CD8-positive, alpha-beta memory T cell (primary cell): ENCODE measurements at places on chromosomes 13 and 19.

- H3K27ac ChIP-seq = no peak overlapping the region
- H3K4me1 ChIP-seq = no peaks in the 10 kb centered on the region
- no peak overlapping the region for H3K4me3 ChIP-seq
These were observed 11.4 kb downstream of the ZNF541 start for GRCh38 chr19:47561440-47562057.

DNA sequence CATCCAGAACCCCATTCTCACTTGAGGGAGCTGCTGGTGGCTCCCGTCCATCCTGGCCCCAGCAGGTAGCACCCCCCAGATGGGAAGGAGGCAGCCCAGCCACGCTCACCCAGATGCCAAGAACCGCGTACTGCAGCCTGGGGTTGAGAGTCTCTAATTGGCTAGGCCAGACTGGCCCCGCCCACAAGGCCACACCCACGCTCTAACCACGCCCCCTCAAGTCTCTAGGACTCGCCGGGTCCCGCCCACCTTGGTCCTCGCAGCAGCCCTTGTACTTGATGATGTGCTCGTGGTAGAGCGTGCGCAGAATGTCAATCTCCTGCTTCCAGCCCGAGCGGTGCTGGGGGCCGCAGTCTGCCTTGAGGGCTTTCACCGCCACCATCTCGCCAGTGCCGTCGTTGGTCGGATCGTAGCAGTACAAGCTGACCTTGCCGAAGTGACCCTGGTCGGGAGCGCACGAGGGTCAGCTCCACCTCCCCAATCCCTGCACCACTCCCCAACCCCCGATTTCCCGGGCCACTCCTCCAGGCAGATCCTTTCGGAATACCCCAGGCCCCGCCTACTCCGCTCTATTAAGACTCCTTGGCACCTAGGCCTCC, 14.5 kb upstream of the ICAM3 start:
- peak; percentile 29 for DNase-seq
- no peaks in the 10 kb centered on the region for H3K4me1 ChIP-seq
- H3K36me3 ChIP-seq = peaks cover 16% of the 10 kb centered on the region
- no peak overlapping the region for H3K27ac ChIP-seq
- no peak overlapping the region for H3K4me3 ChIP-seq
- no peaks in the 10 kb centered on the region for H3K27me3 ChIP-seq

DNA sequence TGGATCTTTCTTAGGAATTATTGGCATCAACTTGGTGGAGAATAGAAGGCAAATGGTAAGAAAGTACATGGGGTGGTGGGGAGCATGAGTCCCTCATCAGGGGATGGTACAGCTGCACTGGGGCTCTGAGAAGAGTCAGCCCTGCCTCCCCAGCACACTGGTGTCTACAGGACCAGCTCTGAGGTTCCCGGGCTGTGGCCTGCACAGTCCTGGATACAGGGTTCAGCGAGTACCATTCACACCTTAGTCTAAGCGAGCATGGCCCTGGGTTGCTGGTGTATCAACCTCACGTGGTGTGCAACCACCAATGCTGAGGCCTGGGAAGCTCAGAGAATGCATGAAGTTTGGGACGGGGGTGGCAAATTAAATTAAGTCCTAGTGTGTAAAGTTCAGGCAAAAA, 10.1 kb downstream of the TMEM255B start:
- H3K36me3 ChIP-seq = no peaks in the 10 kb centered on the region
- H3K27me3 ChIP-seq = no peaks in the 10 kb centered on the region
- H3K4me1 ChIP-seq = no peaks in the 10 kb centered on the region

DNA sequence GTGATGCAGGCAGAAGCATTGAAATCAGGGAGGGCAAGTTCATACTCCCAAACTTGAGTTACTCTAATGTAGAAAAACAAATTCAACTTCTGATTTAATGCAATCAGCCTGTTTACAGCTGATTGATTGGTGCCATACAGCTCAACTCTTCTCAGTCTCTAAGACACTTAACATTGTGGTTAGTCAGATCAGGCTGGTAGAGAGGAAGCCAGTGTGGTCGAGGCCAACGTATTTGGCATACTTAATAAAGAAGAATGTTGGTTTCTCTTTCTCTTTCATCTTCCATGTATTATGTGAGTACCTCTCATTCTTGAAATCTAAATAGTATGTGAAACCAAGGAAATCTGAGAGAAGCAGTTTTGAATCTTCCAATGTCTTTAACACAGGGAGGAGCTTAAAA, 255.0 kb upstream of the SLITRK1 start:
- peak overlapping the region; percentile 24 for H3K4me3 ChIP-seq
- peak; percentile 74 for DNase-seq
- no peaks in the 10 kb centered on the region for H3K27me3 ChIP-seq
- no peaks in the 10 kb centered on the region for H3K36me3 ChIP-seq

DNA sequence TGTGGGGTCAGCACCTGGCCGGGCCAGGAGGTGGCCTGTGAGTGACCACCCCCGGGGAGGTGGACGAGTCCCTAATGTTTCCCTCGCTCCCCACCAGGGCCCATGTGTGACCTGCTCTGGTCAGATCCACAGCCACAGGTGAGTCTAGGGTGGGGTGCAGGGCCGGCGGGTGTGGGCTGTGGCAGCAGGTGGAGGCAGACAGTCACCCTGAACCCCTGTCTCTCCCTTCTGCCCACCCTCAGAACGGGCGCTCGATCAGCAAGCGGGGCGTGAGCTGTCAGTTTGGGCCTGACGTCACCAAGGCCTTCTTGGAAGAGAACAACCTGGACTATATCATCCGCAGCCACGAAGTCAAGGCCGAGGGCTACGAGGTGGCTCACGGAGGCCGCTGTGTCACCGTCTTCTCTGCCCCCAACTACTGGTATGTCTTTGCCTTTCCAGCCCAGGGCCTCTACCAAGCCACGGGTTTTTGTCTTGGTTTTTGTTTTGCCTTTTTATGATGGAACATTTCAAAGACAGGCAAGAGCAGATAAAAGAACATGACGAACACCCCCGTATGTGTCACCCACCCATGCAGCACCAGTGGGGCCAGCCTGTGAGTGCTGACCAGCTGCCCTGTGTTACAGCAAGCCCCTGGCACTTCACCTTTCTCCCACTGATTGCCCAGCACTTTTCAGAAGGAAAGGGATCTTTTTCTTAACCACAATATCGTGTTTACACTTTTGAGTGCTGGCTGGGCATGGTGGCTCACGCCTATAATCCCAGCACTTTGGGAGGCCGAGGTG, 24.9 kb downstream of the CCDC8 start:
- H3K27me3 ChIP-seq = no peaks in the 10 kb centered on the region
- H3K4me1 ChIP-seq = no peaks in the 10 kb centered on the region
- peaks cover 36% of the 10 kb centered on the region for H3K36me3 ChIP-seq
- H3K27ac ChIP-seq = no peak overlapping the region

GRCh38 chr13:20173116-20173746, 12.4 kb upstream of the GJA3 start:
- H3K27ac ChIP-seq = no peak overlapping the region
- no peak for DNase-seq
- H3K36me3 ChIP-seq = no peaks in the 10 kb centered on the region
- no peak overlapping the region for H3K4me3 ChIP-seq
- H3K27me3 ChIP-seq = peaks cover 6% of the 10 kb centered on the region

DNA sequence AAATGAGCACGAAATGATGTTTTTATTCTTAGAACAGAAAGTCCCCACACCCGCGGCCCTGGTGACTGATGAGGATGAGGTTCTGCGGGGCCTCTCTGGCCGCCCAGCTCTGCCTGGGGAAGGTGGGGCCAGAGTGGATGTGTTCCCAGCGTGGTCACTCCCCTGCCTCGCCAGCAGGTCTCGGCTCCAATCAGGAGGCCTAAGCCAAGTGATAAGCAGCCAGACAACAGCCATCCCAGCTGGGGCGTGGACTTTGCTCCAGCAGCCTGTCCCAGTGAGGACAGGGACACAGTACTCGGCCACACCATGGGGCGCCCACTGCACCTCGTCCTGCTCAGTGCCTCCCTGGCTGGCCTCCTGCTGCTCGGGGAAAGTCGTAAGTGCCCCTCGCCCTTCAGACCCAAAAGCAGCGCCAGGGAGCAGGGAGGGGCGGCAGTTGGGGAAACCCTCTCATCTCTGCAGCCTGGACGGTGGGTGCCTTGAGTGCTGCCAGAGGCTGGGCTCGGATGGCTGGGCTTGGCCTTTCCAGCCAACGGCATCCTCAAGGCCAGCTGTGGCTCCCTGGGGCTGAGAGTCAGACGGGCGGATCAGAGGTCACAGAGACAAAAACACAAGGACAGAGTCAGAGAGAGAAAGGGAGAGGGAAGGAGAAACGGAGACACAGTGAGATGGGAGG, at the start of gene F10:
F10 (plus strand) TSS at position 250 of the 676 bp plus-strand sequence; CDS start at position 307, 57 bp downstream.
- H3K27ac ChIP-seq = no peak within 1 kb of the TSS
- H3K4me3 ChIP-seq = no peak within 1 kb of the TSS
- no peaks in the 10 kb centered on the region for H3K4me1 ChIP-seq
- no peaks in the 10 kb centered on the region for H3K27me3 ChIP-seq

GRCh38 chr19:852136-853013, at the start of gene ELANE:
Gene ELANE, plus strand, starts transcription at chr19:852303. Its CDS starts 26 bp downstream, at chr19:852329.
- no peak within 1 kb of the TSS for H3K27ac ChIP-seq
- no peaks in the 10 kb centered on the region for H3K36me3 ChIP-seq
- DNase-seq = no peak
- H3K4me3 ChIP-seq = no peak within 1 kb of the TSS

GRCh38 chr13:103067751-103068555, 1.7 kb upstream of the SLC10A2 start:
- H3K36me3 ChIP-seq = no peaks in the 10 kb centered on the region
- no peak overlapping the region for H3K27ac ChIP-seq
- no peak overlapping the region for H3K4me3 ChIP-seq
- DNase-seq = no peak
- H3K27me3 ChIP-seq = no peaks in the 10 kb centered on the region

DNA sequence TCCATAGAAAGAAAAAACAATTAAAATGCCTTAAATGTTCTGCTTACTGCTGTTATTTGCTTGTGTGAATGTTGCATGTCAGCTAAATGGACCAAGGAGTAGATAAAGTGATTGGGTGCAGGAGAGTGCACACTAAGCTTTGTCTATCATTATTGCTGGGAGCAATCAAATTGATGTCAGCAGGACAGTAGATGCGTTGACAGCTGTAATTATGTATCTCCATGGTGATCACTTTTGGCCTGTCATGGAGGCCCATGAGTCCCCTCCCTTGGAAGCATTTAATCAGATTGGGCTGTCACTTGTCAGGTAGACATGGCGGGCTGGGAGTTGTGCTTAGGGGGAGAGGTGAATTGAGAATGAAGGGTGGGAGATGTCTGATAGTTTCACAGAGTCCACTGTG, 215.3 kb downstream of the PCCA start:
- no peaks in the 10 kb centered on the region for H3K4me1 ChIP-seq
- H3K4me3 ChIP-seq = no peak overlapping the region
- H3K36me3 ChIP-seq = no peaks in the 10 kb centered on the region
- no peak for DNase-seq

- no peaks in the 10 kb centered on the region for H3K27me3 ChIP-seq
- H3K4me1 ChIP-seq = no peaks in the 10 kb centered on the region
- no peak overlapping the region for H3K27ac ChIP-seq
These were observed 168.6 kb downstream of the LACC1 start for GRCh38 chr13:44048326-44048725.

- DNase-seq = peak; percentile 81
- no peaks in the 10 kb centered on the region for H3K36me3 ChIP-seq
- peak within 1 kb of the TSS; percentile 86 for H3K4me3 ChIP-seq
- peaks cover 7% of the 10 kb centered on the region for H3K4me1 ChIP-seq
These were observed at the start of gene ZNF610 for GRCh38 chr19:52336117-52336790. Gene ZNF610, plus strand, starts transcription at chr19:52336243. Its CDS starts 12,930 bp downstream, at chr19:52349173.

- peaks cover 33% of the 10 kb centered on the region for H3K4me1 ChIP-seq
- H3K27me3 ChIP-seq = peaks cover 36% of the 10 kb centered on the region
- no peak overlapping the region for H3K4me3 ChIP-seq
- no peaks in the 10 kb centered on the region for H3K36me3 ChIP-seq
- DNase-seq = no peak
- no peak overlapping the region for H3K27ac ChIP-seq
These were observed 3.7 kb downstream of the HRC start for GRCh38 chr19:49151267-49152118.

- no peaks in the 10 kb centered on the region for H3K36me3 ChIP-seq
- no peak for DNase-seq
- peak overlapping the region; percentile 25 for H3K4me3 ChIP-seq
These were observed 88.4 kb upstream of the DOCK9 start for GRCh38 chr13:99066219-99066618.

DNA sequence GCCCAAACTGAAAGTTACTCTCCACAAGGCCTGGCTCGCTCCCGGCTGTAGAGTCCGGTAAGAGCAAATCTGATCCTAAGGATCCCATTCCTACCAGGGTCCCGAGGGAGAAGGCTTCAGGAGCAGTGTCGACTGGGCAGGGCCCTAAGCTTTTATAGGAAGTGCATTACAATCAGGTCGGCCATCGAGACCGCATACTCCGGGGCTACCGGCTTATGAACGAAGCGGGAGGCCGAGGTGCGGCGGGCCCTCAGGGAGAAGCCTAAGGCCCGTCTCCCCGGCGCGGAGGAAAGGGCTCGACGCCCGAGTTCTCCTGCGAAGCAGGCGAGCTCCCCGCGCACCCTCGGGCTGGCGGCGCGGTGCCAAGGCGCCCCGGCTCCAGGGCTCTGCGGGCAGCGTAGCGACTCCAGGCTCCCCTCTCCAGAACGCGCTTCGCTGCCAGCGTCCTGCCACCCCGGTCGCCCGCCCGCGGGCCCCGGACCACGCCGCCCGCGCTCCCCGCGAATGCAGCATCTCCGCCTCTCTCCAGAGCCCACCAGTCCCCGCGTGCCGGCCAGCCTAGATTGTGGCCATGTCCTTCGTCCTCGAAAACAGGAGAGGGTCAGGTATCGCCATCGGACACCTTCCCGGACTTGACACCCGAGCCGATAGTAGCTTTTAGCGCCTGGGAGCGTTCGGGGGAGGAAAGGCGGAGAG, 1.4 kb downstream of the EFNB2 start:
- no peak overlapping the region for H3K27ac ChIP-seq
- no peak for DNase-seq
- H3K4me3 ChIP-seq = peak overlapping the region; percentile 27

GRCh38 chr19:40604647-40605215, 3.6 kb downstream of the LTBP4 start:
- peaks cover 73% of the 10 kb centered on the region for H3K4me1 ChIP-seq
- peaks cover 18% of the 10 kb centered on the region for H3K27me3 ChIP-seq
- H3K27ac ChIP-seq = peak overlapping the region; percentile 49
- no peaks in the 10 kb centered on the region for H3K36me3 ChIP-seq

GRCh38 chr13:105827111-105827809, 708.2 kb downstream of the EFNB2 start:
- no peak for DNase-seq
- H3K36me3 ChIP-seq = no peaks in the 10 kb centered on the region
- H3K27me3 ChIP-seq = no peaks in the 10 kb centered on the region
- no peak overlapping the region for H3K4me3 ChIP-seq

DNA sequence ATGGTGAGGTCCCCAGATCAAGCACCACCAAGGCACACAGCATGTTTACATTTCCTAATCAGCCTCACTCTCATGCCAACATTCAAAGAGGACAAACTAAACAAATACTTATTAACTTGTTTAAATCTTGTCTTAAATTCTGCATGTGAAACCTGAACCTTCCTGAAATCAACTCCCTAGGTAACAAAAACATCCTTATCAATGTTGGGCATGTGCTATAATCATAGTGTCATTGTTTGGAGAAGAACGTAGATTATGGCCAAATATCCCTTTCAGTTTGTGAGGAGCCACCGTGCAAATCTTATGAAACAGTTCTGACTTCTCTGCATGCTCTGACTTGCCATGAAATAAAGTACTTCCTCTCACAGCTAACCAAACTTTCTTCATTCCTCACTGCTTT, 123.8 kb downstream of the NDFIP2 start:
- H3K27ac ChIP-seq = no peak overlapping the region
- H3K4me3 ChIP-seq = no peak overlapping the region
- DNase-seq = no peak
- no peaks in the 10 kb centered on the region for H3K36me3 ChIP-seq
- no peaks in the 10 kb centered on the region for H3K4me1 ChIP-seq
- H3K27me3 ChIP-seq = no peaks in the 10 kb centered on the region

GRCh38 chr19:34818270-34818669, 45.3 kb upstream of the ZNF599 start:
- no peak for DNase-seq
- no peaks in the 10 kb centered on the region for H3K27me3 ChIP-seq
- H3K36me3 ChIP-seq = peaks cover 4% of the 10 kb centered on the region
- H3K27ac ChIP-seq = no peak overlapping the region
